ENCODE measurements at places on chromosomes 7 and 10.

GRCh38 chr10:65765006-65765541 is 1160.8 kb upstream of the LRRTM3 start:
- DNase-seq, result no peak

GRCh38 chr7:34191162-34191561 is 285.8 kb downstream of the BMPER start:
- no peak for DNase-seq

- no peak for DNase-seq
Measured at GRCh38 chr10:43846187-43846680, 197.6 kb upstream of the ZNF32 start.

GRCh38 chr10:20108021-20108420 is 291.8 kb downstream of the PLXDC2 start:
- no peak for DNase-seq

DNA sequence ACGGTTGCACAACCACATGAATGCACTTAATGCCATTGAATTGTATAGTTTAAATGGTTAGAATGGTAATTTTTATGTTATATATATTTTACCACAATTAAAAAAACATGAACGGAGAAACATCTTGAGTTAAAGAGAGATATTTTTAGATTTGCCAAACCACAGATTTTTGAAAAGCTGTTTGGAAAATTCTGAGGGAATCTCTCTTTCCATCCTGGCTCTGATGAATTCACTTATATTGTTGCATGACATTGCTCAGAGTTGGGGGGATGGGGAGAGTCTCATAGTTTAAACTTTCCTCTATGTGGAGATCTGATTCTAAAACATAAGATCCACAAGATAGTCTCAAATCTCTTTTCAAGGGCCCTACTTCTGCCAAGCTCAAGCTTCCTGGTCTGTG is 275.0 kb upstream of the NPVF start:
- no peak for DNase-seq

DNA sequence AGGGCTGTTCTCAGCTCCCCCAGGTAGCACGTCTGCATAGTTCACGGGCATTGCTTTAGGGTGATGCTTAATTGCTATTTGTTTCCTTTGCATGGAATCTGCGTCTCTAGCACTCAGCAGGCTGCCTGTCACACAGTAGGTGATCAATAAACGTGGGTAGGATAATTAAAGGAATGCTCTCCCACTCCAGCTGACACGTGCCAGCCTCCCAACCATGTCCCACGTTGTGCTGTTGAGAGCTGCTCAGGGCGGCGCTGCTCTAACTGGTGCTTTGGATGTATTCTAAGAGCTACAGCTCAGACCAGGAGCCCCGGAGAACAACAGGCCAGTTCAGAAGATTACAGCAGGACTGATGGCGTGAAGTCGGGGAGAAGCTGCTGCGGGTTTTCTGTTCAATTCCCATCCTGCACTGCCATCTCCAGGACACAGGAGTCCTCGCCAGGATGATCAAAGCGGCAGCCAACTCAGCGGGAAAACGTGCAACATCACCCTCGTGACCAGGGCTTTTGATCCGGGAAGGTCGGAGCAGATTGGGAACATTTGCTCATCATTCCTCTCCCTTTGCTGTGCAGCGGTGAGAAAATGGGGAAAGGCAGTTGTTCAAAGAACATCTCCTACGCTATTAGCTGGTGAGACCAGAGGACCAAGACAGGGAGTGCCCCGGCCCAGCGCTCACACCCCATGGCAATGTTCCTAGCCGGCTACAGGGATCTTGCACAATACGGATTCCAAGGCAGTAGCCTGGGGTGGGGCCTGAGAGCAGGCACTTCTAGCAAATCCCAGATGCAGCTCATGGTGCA is 50.5 kb upstream of the FOXK1 start:
- peak; percentile 82 for DNase-seq

GRCh38 chr10:117860823-117861222 is 185.9 kb downstream of the RAB11FIP2 start:
- DNase-seq, result no peak

DNA sequence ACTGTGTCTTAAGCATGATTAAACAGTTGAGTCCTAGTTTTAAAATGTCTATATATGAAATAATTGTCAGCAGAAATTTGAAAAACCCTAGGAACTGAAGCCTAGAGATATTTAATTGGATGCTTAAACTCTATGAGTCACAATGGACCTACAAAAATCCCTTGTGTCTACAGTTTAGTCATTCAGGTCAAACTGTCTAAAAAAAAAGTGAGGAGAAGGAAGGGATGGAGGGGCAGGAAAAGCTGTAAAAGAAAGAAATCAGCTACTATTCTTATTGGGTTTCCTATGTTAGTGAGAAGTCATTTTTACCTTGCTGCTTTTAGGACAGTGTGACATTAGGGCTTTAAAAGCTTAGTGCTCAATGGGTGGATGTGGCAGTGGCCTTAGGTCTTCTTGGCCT is 406.1 kb upstream of the FZD8 start:
- DNase-seq, result no peak

DNA sequence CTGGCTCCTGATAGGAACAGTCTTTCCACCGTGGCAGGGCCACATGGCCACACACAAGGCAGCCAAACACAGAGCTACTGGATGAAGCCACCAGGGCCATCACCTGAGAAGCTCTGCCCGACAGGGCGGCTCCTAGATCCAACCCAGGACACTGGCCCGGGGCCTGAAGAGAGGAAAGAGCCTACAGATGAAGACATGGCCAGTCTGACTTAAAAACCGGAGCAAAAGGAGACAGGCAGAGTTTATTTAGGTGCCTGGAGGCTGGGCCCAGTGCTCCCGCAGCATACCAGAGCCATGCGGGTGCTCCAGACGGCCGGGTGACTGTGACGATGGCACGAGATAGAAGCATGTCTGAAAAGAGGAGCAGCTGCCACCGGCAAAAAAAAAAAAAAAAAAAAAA is 3.9 kb downstream of the TECPR1 start:
- DNase-seq, result no peak

DNA sequence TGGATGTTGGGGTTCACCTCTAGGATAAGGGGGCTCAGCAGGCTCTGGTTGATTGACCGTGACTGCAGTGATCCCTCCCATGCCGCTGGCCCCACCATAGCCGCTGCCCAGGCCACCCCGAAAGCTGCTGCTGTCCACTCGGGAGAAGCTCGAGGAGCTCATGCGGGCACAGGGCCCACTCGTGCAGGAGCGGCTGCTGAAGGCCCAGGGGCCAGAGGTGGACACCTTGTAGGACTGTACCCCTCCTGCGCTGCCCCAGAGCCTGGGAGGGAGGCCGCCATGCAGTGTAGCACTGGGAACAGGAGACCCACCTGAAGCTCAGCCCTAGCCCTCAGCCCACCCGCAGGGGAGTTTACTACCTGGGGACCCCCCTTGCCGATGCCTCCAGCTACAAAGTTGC is 70.0 kb downstream of the CHRM2 start:
- no peak for DNase-seq

- DNase-seq, result no peak
Measured at GRCh38 chr7:30796105-30796869, 25.1 kb downstream of the MINDY4 start.

- no peak for DNase-seq
Measured at GRCh38 chr7:115827305-115828045, 203.1 kb downstream of the TFEC start.

DNA sequence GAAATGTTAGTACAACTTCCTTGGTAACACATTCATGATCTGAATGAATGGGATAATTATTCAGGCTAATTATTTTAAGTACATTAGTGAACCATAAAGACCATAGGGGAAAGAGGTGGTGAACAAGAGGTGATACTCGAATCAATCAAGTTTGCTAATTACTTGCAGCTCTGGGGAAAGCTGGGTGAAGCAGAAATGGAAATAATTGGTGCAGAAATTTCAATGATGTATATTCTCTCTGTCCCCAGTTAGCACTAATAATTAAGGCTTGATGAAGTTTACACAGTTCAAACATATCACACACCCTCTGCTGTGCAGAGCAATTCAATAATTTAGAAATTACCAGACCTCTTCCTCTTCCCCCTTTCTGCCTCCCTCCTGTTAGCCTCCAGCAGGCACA is 49.4 kb upstream of the OPALIN start:
- DNase-seq, result no peak

DNA sequence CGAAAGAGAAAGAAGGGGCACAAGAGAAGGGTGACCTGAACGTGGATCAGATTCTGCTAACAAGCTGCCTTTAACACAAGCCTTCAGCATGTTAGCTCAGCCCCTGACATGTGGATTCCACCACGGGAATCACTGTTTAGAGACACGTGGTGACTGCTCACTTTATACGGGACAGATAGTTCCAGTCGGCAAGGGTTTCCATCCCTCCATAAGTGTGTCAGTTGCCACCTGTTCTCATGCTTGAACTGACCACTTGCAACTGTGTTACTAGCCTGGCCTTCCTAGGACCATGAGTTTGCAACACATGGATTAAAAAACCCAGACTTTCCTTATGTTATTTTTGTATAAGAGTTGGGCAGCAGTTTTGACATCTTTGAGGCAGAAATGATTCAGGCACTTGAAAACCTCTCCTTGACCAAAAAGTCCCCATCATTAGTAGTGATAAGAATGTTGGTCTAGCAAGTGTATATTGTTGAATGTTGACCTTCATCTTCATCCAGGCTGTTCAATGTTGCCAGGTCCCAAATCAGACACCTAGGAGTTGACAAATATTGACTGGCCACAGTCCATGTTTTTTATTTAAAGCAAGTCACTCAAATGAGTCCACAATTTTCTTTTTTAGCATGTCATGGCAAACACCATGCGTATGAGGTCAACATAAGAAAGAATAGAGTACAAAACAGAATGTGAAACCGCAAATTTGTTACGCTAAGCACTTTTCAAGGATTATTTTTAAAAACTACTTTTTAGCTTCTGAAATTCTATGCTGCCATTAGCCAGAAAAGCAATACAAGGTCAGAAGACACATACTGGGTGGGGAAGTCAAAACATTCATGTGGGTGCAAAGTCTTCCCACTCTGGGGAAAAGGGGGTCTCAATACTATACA is 101.6 kb downstream of the ABLIM1 start:
- DNase-seq, result no peak

- no peak for DNase-seq
Measured at GRCh38 chr7:64879800-64880199, 23.3 kb upstream of the ZNF273 start.

GRCh38 chr7:30159698-30160143 is 24.9 kb downstream of the MTURN start:
- no peak for DNase-seq

DNA sequence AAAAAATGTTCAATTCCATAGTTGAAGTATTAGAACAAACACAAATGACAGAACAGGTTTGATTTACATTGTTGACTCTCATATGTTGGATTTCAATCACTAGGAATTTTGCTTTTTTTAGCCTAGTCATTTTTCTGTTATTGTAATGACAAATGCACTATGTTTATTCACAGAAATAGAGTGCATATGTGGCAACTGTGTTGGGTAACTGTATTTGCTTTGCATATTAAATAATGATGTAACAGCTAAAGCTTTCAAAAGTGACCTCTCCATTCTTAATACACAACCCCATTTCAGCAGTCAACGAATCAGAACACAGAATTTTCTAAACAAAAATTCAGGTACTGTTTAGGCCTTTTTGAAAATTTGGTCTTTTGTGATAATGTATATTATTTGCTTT is 54.0 kb upstream of the SLC26A5 start:
- no peak for DNase-seq

GRCh38 chr10:91022390-91022789 is 101.5 kb upstream of the ANKRD1 start:
- no peak for DNase-seq

GRCh38 chr7:48255046-48255445 is 83.8 kb downstream of the ABCA13 start:
- DNase-seq, result no peak

- DNase-seq, result no peak
Measured at GRCh38 chr10:27884185-27884641, 114.7 kb downstream of the ODAD2 start.

DNA sequence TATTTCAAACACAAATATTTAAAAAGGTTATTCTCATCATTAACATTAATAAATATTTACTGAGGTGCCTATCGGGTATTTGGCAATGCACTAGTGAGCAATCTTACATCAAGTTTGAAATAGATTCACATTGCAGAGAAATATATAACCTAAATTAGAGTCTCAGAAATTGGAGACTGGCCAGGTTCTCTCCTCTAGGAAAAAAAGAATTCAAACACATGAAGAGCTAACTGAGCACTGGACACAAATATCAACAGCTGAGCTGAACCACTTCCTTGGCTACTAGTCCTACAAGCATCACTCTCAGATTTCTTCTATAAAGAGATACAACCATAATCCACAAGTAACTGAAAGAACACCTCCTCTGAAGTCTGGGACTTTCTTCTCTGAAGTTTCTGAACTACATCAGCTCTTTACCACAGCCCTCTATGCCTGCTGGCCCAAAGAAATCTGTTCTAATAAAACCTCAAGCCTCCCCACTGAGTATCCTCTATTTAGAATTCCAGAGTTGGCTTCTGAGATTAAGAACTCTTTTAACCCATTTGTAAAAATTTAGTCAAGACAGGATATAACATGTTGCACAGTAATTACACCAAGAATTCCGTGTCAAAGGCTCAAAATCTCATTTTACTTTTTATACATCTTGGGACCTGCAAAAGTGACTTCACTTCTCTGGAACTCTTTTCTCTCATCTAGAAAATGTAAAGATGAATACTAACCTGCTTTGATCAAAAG is 45.2 kb downstream of the MTERF1 start:
- no peak for DNase-seq

- DNase-seq, result no peak
Measured at GRCh38 chr10:23630376-23630775, 191.5 kb downstream of the OTUD1 start.

- DNase-seq, result no peak
Measured at GRCh38 chr10:2893158-2893845, 174.0 kb upstream of the PFKP start.

- DNase-seq, result peak; percentile 20
Measured at GRCh38 chr7:10708447-10708846, 265.2 kb upstream of the PHF14 start.

DNA sequence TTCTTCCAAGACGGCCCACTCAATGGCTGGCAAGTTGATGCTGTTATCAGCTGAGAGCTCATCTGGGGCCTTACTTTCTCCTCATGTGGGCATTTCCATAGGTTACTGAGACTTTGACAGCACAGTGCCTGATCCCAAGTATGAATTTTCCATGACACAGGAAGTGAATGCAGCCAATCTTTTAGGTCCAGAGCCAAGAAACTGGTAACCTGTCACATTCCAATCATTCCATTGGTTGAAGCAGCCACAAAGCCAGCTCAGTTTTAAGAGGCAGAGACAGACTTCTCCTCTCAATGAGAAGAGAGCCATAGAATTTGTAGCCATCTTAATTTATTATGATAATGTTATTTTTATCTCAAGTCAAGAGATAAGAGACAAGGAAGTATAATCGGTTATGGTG is 775.5 kb downstream of the CNTNAP2 start:
- no peak for DNase-seq

GRCh38 chr7:55593515-55594318 is 21.4 kb upstream of the VOPP1 start:
- peak; percentile 36 for DNase-seq
